ENCODE measurements at places on chromosomes 5 and 9.

- no peak for DNase-seq
Observed at GRCh38 chr9:107286057-107286456, 3.0 kb downstream of the RAD23B start.

GRCh38 chr9:125374443-125375309 is 113.0 kb downstream of the GAPVD1 start:
- peak; percentile 19 for DNase-seq

DNA sequence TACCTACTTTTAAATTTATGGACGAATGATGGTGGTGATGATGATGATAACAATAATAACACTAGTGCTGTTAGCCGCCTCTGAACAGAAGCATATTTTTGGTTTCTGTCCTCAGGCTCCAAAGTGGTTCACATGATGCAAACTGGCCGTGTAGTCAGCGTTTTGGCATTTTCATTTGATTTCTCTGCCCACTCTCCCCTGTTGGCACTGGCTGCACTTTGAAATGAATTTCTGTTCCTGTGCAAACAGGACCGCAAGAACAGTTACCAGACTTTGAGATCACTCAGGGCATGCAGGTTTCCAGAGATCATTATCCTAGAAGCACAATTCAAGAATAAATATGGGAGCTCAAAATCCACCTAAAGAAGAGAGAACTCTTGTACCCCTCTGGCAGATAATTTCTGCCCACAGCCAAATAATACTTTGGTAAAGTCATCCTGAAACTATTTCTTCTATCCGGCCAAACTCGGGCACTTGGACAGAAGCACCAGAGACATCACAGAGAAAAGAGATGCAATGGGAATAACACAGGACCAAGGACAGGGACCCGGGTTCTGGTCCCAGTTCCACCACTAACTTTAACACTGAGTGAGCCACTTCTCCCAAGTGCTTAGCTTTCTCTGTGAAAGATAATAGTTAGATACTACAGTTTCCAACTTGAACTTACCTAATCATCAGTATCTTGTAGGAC is 201.7 kb upstream of the PTGER4 start:
- no peak for DNase-seq

GRCh38 chr5:177529247-177530203 is 12.8 kb upstream of the DDX41 start:
- DNase-seq = no peak

All from T-helper 1 cell (primary cell).